ENCODE measurements at places on chromosomes 16 and 17. TPM values are rescaled to one million over a fixed set of nuclear protein-coding genes. Genes with fewer than 3 reads are reported as not detected.

- no peak for DNase-seq
Measured at GRCh38 chr16:30350134-30350871, 4.8 kb downstream of the CD2BP2 start.

GRCh38 chr17:78184351-78184750 lies 2.5 kb downstream of the TK1 start:
- DNase-seq, result no peak

DNA sequence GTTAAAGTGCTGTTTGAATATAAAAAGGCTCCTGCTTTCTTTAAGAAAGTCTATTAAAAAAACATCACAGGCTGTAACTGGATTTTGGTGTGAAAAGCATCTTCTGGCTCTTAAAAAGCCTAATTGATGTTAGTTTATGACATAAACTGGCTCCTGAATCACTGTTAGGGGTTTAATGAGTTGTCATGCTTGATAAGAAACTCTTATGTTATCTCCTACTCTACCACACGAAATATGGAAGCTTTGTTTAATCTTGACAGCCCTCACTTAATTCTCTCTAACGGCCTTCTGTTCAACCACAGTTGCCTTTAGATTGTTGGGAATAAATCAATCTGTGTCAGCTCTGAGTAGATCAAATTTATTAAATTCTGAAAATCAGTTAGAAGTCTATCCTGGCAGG lies 51.5 kb downstream of the CPPED1 start:
- DNase-seq, result no peak

Gene C16orf92
- total RNA-seq, result not detected

Gene PPP1R1B
- 9.3 TPM for total RNA-seq

Gene YWHAE
- total RNA-seq, result 487 TPM

Gene SPATA22
- total RNA-seq, result not detected

Gene UMOD
- not detected for total RNA-seq

DNA sequence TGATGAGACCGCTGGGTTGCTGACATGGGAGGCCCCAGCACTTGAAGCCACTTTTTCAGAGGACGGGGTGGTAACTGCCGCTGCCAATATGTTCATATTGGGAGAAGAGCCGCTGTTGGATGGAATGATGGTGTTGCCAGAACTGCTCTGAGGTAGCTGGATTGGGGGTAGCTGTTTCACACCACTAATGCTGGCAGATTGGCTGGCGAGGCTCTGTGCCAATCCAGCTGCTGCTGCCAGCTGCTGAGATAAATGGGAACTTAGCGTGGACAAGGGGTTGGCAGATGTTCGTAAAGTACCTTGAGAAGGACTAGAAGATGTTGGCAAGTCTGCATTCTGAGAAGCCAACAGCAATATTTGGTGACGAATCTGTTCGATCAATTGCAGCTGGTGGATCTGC lies 10.0 kb downstream of the SALL1 start:
- DNase-seq, result no peak

DNA sequence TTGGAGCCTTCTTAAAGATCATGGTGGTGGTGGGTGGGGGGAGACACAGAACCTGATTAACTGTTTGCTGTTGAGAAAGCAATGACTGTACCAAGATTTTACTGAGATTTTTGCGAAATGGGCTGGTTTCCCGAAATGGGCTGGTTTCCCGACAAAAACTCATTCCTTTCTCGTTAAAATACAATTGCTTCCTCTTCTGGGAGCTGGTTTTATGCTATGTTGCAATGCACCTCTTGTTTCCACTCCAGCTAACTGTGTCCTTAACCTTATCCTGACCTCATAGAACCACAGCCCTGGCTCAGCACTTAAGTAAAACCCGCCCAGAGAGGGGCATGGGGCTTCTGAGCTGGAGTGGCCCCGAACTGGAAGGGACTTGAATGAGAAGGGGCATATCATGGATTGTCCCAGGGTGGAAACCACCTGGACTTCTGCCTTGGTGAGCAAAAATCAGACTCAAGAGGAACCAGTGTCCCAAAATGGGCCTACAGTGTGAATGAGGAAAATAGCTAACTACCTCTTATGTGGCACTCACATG lies 20.9 kb downstream of the FAM20A start:
- no peak for DNase-seq

DNA sequence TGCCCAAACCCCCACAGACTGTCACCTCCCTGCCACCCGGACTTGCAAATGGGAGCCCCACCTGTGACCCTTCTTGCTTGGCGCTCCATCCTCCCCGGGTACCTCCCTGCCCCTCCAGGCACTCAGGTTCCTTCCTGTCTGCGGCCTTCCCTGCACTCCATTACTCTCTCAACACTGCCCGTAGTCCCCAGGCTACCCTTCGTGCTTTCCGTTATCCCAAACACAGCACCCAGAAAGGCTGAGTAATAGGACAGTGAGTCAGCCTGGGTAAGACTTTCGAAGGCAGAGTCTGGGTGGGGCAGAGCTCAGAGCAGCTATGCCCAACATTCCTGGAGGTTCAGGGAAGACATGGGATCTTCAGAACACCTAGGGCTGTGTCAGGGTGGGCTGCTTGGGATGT lies 16.6 kb upstream of the C16orf74 start:
- no peak for DNase-seq

GRCh38 chr16:80079072-80079471 lies 461.7 kb upstream of the DYNLRB2 start:
- DNase-seq, result no peak

Measured in vagina (tissue), 2 donors.